SW480 (cell line): ENCODE measurements at places on chromosomes 3 and 15.

- DNase-seq, result no peak
These were observed 18.1 kb downstream of the AP3S2 start for GRCh38 chr15:89875741-89876140.

- DNase-seq, result peak; percentile 66
These were observed 285.1 kb upstream of the MANF start for GRCh38 chr3:51099794-51100535.

DNA sequence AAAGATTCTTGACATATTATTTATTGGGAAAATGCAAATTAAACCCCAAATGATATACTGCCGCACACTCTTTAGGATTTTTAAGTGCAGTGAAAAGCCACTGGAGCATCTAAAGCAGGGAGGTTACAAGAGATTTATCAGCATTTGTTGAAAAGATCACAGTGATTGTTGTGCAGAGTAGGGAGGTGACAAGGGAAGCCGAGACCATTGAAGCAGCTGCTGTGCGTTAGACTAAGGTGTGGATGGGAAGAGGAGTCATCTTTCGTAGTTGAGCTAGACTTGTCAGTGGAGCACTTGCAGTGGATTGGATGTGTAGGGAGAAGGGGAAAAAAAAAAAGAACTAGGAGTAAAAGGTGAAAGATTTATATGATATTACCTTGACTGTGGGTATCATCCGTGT, 854.6 kb downstream of the NTRK3 start:
- DNase-seq, result no peak

DNA sequence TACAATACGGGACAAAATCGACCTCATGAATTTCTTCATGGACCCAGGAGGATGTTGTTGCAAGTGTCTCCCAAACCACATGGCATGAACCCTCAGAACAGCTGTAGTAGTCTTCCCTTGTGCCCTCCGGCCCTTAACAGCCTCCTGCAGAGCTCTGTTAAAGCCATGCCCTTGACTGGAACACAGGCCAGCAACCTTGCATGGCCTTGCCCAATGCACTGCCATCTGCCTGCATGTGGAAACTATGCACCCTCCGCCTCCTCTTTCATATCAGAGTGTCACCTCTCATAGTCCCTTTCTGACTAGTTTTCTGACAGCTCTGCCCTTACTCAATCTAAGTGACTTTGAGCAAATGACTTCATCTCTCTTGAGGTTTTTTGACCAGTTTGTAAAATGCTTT, 39.4 kb upstream of the TRIM71 start:
- no peak for DNase-seq

- no peak for DNase-seq
These were observed 12.1 kb downstream of the NR2F2 start for GRCh38 chr15:96342406-96343112.

DNA sequence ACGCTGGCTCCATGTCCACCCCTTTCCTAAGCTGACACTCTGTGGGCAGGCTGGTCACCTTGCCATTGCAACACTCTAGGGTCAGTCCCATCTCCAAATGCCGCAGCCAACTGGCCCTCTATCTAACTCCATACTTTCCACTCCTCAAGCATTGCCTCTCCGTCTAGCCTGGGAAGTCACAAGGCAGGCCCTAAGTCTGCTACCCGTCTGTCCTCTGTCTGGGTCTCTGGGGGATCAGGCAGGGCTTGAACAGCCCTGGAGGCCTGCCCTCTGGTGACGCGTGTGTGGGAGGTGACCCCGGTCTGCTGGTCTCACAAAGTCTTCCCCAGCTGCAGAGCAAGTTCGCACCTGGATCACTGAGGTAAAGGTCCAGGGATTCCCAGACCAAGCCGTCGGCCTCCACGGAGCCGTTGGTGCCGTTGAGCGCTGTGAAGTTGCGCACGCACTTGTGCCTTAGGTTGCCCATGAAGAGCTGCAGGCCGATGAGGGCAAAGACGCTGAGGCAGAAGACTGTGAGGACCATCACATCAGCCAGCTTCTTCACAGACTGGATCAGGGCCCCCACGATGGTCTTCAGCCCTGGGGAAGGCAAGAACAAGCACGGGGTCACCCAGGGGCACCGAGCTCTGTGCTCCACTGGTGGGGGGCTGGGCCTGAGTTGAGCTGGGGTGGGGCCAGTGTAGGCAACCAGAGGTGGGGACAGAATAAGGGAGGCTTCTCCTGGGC, 39.9 kb downstream of the SCN5A start:
- no peak for DNase-seq

GRCh38 chr3:106032479-106032878, 163.7 kb upstream of the CBLB start:
- no peak for DNase-seq

DNA sequence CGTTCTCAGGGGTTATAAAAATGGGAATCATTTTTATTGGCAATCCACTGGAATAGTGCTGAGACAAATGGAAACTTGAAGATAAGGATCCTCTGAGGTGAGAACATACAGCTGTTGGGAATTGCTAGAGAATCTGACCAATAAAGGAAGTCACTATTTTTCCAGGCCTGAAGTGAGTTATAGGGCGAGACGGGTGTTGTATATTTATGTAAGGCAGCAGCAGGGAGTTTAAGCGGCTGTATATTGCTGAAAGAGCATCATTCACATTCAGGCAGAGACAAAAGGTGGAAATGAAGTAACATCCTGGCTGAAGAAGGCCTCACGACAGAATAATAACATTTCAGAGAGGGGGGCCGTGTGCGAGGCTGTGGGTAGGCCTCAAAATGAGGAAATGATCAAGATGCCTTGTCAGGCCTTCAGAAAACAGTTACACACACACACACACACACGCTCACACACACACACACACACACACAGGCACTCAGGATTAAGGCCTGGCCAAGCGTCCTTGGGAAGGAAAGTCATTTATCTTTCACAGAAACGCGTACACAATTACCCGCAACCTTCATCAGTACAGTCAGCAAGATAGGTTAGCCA, 964.9 kb upstream of the NR2F2 start:
- no peak for DNase-seq

GRCh38 chr15:77768107-77768506, 135.4 kb upstream of the LINGO1 start:
- no peak for DNase-seq

DNA sequence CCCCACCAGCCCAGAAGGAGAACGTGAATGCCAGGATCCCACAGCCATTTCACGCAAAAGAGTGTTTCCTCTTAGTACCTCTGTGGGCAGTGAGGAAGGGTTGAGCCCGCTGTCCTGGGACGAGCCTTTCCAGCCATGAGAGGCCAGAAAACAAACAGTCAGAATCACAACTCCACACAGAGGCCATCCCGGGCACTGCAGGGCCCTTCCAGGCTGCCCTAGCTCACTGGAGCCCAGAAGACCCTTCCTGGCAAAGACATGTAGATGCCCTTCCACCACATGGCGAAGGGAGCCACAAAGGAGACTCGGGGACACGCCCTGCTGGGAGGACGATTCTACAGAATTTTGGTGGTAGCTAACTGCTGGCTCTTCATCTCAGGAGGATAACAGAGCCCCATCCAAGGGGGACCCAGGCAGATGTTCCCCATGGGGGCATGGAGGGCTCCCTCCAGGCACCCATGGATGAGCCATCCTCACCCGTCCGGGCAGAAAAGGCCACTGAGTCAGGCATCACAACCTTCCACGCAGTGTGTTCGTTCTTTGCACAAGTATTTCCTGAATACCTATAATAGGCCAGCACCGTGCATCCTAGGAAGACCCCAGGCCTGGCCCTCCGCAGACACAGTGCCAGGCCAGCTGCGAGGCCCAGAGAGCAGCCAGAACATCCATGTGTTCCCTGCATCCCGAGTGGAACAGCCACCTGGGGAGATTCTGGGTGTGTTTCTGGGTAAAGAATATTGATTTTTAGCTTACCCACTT, 47.2 kb downstream of the SLC12A8 start:
- no peak for DNase-seq

- DNase-seq, result no peak
These were observed 120.1 kb downstream of the ANP32A start for GRCh38 chr15:68700455-68701123.

GRCh38 chr3:103624271-103624670, 1189.5 kb downstream of the ZPLD1 start:
- no peak for DNase-seq

GRCh38 chr3:154764856-154765640, 315.1 kb upstream of the MME start:
- no peak for DNase-seq

GRCh38 chr15:29345549-29346525, 76.2 kb upstream of the NSMCE3 start:
- DNase-seq, result no peak

DNA sequence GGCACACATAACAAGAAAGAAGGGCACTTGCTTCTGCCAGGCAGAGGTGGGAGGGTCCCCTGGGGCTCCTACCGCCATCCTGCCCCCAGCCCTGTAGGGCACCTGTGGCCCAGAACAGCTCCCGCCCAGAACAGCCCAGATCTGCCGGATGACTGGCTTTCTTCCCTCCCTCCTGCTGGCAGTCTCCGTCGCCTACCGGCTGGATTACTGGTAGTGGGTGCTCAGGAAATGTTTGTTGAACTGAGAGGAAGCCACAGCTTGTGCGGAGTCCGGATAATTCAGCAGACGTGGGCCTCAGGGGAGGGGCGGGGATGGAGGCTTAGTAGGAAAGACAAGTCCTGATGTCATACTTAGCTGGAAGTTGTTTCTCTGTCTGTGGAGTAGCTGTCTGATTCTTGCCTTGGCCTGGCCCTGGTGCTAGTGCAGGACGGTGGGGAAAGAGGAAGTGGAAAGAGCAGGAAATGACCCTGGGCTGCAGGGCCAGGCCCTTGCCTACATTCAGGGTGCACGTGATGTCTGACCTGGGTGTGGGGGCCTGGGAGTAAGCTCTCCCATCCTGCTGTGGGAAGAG, 6.7 kb downstream of the CCDC9B start:
- no peak for DNase-seq

GRCh38 chr3:102165367-102165766, 269.4 kb upstream of the ZPLD1 start:
- DNase-seq, result no peak

DNA sequence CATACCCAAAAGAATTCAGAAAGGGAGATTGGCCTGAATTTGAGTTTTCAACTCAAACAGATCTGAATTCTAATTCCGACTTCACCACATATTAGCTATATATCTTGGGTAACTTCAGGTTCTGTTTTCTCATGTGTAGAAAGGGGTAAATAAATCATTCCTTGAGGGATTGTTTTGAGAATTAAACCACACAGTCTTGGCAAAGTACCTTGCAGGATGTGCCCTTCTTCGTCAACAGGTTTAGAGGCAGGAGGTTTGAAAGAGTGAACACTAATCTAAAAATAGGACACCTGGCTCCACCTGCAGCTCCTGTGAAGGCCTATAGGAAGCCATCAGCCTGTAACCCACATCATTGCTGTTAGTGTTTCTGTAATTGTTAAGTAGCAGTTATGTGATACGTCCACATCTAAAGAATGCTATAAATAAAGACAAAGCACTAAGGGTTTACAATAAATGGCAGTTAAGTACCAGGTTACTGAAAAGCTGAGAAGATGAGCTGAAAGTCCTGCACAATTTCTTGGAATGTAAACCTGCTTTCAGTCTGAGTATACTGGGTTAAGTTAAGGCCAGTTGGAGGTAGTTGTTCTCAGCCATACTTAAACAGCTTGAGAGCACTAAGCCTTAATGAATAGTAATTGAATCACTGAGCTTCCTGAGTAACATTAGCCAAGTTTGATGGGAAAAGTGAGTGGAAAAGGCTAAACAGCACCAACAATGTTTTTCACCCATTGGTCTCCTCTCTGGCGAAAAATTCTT, 6.0 kb downstream of the CCDC80 start:
- no peak for DNase-seq

- no peak for DNase-seq
These were observed 136.9 kb upstream of the PRICKLE2 start for GRCh38 chr3:64361962-64362735.

DNA sequence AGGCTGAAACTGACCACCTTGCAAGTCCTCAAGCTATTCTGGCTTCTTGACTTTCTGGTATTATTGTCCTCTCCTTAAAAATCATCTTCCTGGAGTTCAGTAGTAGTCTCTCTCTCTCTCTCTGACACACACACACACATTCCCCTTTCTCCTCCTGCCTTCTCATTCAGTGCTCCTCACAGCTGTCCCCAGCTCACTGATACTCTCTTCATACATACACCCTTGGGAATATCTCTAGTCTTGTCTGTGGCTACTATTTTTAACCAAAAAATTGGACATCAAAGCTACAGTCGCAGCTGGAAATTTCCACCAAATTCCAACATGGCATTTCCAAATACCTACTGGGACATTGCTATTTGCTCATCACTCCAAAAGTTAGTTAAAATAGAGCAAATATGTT, 178.9 kb downstream of the ECT2 start:
- no peak for DNase-seq

DNA sequence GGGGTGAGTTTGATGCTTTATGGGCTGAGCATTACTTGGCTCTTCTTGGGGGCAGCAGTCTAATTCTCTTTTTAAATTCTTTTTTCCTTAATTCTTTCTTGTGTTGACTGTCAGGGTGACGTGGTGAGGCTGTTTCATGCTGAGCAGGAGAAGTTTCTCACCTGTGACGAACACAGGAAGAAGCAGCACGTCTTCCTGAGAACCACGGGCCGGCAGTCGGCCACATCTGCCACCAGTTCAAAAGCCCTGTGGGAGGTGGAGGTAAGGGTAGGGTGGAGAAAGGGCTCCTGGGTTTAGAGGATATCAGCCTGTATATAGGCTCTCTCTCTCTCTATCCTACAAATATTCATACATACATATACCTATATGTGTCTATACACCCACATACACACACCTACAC, 152.3 kb downstream of the ITPR1 start:
- no peak for DNase-seq

DNA sequence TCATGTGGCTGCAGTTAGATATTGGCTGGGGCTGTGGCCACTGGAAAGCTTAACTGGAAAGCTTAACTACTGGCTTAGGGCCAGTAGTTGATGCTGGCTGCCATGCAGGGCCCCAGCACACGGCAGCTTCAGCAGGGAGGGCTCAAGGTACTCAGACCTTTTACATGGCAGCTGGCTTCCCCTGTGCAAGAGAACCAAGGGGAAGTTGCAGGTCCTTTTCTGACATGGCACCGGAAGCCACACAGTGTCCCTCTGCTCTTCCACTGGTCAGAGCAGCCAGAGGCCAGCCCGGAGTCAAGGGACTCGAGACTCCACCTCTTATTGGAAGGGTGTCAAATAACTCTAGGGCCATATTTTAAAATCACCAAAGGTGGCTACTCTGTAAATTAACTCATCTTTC, 24.5 kb downstream of the CCR9 start:
- DNase-seq, result no peak

DNA sequence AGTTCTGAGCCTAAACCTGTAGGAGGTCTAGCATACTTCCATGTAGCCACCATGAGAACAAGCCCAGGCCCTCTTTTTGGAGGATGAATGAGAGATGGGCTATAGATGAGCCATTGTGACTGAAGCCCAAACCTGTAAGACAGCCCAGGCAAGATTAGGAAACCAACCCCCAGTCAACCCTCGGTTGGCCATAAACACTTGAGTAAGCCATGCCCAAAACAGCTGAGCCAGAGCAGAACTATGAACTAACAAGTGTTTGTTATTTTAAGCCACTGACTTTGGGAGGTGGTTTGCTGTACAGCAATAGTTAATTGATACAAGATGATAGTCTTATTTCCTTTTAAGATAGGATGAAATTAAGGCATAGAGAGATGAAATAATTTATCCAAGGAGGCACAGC, 12.4 kb upstream of the CPNE4 start:
- no peak for DNase-seq

- DNase-seq, result no peak
These were observed 42.4 kb upstream of the TM4SF1 start for GRCh38 chr3:149419816-149420215.
